ENCODE measurements at places on chromosomes 1 and 21.

DNA sequence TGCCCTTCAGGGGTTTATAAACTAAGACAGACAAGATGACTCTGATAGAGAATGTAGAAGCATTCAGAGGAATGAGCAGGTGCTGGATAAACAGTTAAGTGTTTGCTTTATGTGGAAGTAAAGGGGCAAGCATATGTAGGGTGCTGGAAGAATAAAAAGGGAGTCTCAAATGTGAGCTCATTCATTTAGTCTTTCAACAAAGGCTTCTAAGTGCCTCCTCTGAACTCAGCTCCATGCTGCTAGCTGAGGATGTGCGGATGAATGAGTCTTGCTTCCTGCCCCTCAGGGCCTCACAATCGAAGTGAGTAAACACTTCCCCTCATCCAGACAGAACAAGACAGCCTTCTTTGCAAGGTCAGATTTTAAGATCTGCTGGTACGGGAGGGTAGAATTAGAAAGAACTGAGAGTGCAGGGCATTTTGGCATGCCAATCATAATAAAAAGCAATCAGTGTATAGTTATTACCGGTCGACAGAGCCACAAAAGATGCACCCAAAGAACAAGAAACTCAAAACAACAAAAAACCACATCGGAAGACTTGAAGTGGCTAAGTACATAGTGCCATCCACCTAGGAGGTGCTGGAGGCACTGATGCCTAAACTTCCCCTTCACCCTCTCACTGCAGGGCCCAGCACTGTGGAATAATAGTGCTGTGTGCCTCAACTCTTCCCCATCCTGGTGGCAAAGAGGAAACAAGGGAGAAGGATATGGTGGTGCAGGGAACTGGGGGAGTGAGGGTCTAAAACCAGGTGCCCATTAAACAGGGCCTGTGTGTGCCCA is 69.8 kb downstream of the TNR start:
- no peak for DNase-seq

GRCh38 chr1:210796421-210796820 is 337.5 kb downstream of the KCNH1 start:
- no peak for DNase-seq

GRCh38 chr1:167291539-167292185 is 71.0 kb downstream of the POU2F1 start:
- no peak for DNase-seq

GRCh38 chr21:43305811-43306311 is 121.1 kb downstream of the SIK1 start:
- DNase-seq, result no peak

DNA sequence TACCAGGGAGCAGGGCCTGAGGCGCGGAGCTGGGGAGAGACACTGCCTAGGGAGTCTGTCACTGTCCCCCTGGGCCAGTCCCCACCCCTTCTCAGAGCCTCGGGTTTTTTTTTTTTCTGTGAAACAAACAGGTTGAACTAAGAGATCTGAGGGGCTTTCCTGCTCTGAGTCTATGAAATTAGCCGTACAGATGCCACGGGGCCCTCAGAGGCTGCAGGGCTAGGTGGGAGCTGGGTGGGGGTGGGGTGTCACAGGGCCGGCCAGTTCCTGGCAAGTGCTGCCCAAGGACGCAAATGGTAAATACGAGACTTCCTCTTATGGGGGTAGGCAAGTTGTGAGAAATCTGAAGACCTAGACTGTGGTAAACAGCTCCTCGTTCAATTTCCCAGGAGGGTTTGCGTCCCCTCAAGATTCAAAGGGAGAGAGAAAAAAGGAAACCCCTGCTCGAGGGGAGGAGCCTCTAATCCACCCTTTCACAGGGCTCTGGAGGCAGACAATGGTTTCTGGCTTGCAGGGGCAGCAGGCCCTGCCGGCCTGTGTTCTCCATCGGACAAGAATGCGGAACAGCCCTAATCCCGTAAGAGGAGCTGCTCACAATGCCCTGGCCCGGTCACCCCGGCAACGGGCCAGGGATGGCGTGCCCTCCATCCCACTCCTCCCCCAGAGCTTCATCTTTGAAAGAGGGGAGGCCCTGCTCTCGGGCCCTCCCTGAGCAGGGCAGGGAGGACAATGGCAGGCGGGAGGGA is 7.8 kb downstream of the NUAK2 start:
- DNase-seq, result peak; percentile 45
